ENCODE measurements at places on chromosomes 1 and 21.

DNA sequence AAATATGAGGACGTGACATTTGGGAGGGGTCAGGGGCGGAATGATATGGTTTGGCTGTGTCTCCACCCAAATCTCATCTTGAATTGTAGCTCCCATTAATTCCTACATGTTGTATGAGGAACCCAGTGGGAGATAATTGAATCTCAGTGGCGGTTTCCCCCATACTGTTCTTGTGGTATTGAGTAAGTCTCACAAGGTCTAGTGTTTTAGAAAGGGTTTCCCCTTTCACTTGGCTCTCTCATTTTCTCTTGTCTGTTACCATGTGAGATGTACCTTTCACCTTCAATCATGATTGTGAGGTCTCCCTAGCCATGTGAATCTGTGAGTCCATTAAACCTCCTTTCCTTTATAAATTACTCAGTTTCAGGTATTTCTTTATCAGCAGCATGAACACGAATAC is 663.6 kb upstream of the CHRM3 start:
- no peak for DNase-seq

DNA sequence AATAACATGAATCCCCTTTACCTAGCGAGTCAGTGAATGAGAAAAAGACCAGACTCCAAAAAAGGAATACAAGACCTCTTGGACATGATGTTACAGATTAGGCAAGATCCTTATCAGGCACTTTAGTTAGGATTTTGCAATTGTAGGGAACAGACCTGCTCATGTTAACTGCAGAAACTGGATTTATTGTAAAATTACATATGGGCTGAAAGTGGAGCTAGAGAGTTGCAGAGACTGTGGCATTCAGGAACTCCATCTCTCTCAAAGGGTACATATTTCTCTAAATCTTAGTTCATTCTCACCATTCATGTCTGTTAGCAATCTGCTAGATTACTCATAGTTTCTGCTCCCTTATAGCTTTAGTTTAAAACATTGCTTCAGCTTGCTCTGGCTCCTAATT is 142.2 kb downstream of the PAPPA2 start:
- no peak for DNase-seq

DNA sequence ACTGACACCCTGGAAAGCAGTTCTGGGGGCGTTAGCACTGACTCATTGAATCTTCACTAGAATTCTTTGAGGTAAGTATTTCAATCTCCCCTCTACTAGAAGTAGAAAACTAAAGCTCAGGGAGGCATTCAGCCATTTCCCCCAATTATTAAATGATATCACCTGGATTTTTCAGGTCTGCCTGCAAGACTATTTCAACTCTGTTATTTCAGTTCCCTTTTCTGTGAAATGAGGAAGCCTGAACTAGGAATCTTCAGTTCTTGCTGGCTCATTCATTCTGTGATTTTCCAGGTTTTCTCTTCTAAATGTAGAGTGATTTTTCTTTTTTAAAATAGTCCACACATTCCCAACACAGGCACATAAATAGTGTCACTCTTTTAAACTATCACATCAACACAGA is 337.0 kb upstream of the NR5A2 start:
- no peak for DNase-seq

DNA sequence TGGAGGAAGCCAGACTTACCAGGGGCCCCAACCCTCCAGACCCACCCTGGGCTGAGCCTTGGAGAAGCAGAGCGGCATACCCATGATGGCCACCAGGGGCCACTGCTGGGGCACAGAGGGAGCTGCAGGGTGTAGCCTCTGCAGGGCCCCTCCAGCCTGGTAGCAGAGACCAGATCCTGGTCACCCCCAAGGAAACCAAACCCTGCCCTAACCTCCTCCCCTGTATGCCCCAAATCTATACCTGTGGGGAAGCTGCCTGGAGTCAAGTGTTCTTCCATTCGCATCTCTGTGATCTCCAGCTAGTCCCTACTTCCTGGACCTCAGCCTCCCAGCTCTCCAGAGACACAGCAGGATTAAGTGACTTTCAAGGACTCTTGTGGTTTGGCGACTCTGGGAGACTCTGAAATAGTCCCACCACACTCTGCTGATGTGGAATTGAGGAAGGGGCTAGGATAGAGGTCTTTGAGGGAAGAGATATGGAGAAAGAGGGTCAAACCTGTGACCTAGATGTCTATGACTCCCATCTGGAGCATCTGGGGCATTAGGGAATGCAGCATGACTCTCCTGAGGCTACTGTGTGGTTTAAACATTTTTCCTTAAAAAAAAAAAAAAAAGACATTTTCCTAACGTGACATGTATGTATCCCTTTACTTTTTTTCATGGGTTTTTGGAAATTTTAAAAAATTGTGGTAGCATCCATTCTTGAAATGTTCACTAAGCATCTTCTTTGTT is 119.2 kb upstream of the IPO9 start:
- peak; percentile 62 for DNase-seq

DNA sequence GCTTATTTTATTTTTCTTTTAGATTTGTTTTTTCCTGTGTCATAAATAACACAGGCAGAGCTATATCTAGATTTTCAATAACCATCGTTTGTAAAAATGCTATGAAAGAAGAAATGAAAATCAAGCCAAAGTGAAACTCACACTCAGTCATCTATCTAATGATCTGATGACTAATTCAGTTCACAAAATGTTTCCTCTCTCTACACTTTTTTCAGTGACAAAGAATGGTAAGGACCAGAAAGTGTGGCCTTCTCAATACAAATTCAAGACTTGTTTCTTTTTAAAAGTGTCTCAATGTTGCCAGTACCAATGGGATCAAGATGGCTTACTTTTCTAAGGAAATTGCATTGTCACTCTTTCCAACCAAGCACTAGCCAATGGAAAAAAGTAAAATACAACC is 282.8 kb upstream of the PKN2 start:
- no peak for DNase-seq

Data from T47D (cell line).